ENCODE measurements at places on chromosomes 13 and 19.

GRCh38 chr13:95954266-95954665 lies 98.9 kb downstream of the UGGT2 start:
- no peak for DNase-seq

DNA sequence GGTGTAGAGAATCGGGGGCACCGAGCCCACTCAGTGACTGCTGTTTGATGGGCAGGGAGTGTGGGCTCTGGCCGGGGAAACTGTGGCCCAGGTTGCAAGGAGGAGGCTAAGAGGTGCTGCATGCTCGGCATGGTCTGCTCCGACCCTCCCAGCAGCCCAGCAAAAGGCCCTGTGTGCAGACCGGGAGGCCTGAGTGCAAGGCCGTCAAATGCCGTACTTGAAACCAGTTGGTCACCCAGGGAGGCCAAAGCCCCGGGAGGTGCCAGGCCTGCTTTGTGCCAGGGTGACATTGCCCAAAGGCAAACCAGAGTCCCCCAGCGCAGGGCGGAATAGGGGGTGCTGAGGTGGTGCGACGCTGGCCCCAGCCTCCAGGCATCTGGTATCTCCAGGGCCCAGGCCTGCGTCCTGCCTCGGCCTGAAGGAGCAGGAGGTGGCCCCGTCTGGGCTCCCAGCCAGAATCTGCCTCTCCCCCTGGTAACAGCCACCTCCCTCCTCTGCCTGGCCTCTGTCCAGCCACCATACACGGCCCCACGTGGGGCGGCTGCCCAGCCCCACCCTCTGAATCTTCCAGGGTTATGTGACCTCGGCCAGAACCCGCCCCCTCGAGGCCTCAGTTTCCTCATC lies 4.0 kb downstream of the PIK3R2 start:
- peak; percentile 75 for DNase-seq

DNA sequence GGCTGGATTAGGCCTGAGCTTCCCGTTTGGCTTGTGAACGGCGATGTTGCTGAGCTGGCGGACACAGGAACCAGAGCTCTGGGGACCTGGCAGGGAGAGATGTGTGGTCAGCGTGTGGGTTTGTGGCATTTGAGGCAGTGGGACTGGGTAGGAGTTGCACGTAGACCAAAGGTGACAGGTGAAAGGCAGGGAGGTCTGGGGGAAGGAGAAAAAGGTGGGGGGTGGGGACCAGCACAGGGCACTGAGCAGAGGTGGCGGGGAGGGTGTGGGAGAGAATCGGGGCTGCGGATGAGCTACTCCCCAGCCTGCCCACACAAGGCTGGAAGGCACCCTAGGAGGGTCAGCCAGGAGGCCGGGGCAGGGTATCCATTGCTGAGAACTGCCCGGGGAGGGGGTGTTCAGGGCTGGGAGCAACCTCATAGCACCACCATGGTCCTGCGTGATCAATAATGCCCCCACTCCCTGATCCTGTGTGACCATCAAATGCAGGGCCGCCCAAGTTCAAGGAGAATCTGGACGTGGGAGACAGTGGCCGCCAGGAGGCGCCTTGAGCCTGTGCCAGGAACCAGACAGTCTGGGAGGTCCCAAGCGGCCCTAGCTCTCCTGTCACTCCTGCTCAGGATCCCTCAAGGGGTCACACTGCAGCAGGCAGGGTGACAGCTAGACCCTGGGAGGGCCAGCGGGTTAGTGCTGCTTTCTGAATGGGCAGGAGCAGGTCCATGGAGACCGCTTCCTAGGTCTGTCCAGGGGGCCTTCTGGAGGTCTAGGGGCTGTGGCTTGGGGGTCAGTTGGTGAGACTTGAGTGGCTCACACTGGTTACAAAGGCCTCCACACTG lies 12.8 kb upstream of the SELENOW start:
- DNase-seq: no peak

- peak; percentile 55 for DNase-seq
Observed at GRCh38 chr13:23381866-23382265, 51.6 kb downstream of the SACS start.

DNA sequence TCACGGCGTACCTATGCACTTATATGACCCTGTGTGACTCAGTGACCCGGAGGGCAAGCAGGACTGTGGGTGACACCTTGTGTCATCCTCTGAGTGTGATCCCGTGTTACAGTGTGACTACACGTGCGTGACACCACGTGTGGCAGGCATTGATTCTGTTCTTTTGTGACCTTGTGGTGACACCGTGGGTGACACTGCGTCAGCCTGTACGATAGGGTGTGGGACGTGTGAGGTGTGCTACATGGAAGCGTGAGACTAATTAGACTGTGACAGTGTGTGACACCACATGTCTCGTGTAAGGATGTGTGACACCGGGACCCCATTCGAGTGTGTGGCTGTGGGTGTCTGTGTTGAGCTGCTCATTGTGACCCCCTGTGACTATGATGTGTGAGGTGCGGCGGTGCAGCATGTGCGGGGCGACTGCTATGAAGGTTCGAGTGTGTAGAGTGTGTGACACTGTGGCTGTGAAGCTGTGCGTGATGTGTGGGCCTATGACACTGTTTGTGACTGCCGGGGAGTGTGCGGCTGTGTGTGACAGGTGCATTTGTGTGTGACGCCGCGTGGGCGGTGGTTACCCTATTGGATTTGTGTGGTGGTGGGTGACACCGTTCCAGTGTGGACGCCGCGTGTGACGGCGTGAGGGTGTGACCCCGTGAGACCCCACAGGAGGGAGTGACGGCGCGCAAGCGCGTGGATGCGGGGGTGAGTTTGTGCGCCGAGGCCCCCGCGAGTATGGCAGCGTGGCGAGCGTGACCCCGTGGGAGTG lies 399 bp upstream of the SPTBN4 start:
- peak; percentile 75 for DNase-seq

DNA sequence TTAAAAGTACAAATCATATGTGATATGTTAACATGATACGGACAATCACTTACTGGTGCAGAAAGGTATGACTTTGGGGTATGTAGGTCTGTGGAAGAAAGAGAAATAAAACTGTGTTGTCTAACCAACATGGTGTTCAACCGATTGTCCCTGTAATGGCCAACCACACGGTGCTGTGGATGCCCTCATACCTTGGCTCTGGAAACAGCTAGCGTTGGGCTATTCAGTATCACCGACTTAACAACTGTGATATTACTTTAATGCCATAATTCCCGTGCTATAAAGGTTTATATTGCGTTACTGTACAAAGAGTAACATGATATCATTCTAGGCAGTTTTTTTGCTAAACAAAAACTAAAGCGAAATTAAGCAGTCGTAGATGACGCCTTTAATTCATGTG lies 448.3 kb downstream of the EFNB2 start:
- DNase-seq: no peak

DNA sequence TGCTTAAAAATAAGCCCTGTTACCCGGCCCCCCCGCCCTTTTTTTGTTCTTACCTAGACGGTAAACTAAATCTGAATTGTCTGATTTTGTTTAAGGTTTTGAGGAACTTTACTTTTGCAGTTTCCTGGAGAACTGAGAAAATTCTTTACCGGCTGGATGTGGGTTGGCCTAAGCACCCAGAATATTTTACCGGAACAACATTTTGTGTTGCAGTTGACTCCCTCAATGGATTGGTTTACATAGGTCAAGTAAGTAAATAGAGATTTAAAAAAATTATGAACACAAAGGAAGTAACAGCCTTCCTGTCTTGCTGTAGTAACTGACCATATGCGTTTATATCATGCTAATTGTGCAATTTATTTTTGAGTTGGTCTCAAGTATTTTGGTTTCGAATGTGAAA lies 785 bp downstream of the NHLRC3 start:
- DNase-seq: no peak

- DNase-seq: no peak
Observed at GRCh38 chr13:67146523-67147130, 83.5 kb downstream of the PCDH9 start.

- no peak for DNase-seq
Observed at GRCh38 chr19:18406749-18407148, 9.3 kb upstream of the LRRC25 start.

DNA sequence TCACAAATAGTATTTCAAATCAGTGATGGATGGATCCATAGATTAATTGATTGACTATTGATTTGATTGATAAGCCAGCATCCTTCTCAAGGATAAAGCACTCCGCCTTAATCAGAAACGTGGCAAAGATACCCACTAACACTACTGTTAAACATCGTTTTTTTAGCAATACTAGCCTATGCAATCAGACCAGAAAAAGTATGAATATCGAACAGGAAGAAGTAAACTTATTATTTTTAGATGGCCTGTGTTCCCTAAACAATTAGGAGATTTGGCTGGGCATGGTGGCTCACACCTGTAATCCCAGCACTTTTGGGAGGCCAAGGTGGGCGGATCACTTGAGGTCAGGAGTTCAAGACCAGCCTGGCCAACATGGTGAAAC lies 49.5 kb downstream of the MYH14 start:
- DNase-seq: no peak

GRCh38 chr13:77430377-77430951 lies 103.6 kb upstream of the MYCBP2 start:
- DNase-seq: no peak

DNA sequence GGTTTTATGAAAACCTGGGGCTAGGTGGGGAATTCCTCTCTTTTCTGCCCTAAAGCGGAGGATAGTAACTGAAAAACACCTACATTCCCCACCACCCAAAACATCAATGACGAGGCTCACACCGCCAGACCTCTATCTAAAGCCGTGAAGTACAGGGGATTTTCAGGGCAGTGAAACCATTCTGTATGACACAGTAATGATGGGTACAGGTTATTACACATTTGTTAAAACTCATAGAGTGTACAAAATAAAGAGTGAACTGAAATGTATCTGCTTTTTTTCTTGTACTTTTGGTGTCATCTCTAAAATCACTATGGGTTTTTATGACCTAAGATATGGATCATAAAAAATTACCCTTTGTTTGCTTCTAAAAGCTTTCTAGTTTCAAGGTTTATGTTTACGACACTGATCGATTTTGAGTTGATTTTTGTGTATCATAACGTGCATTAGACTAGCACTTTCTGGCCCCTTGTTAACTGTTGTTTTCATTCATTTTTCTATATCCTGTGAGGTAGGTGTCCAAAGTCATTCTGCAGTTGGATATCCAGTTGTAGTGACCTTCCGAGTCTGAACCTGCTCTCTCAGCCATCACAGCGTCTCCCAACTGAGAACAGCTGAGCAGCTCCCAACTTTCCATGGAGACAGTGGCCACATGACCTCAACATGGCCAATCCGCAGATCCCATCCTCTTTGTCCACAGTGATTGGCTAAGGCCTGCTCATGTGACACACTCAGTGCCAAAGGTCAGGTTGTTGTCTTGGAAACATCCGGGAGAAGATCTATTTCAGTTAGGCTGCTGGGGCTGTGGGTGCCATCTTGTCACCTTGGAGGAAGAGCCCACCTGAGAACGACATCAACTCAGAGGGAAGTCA lies 10.3 kb downstream of the MBD3L2B start:
- DNase-seq: no peak

DNA sequence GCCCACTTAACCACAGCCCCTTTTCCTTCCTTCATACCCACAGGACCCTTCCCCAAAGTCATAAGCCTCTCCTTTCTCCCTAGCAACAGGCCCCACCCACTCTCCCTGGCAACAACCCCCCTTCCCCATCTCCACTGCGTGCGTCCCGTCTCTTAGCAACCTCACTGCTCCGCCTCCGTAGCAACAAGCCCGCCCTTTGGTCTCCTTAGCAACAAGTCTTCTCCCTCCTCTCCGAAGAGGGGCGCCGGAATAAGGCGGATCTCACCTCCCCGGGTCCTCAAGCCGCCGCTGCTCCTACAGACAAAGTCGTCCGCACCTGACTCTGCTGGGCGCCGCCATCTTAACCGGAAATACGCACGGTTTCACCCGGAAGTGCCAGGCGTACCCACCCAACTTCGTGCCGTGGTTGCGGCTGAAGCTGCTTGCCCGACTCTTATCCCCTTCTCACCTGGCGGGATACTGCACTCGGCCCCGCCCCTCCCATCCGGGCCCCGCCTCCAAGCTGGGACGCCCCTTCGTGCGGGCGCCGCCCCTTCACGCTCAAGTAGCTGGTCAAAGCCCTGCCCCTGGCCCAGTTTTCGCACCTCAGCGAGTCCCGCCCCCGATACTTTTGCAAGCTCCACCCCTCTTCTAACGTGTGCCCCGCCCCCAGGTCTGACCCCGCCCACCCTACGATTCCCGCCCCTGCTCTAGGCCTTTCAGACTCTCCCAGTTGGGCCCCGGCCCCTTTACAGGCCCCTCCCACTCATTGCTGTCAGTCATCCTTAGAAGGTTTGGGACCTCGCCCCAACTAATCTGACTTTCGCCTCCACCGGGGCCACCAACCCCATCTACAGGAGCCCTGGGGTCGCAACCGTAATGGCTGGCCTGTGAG lies at the start of gene HSPBP1:
Gene HSPBP1 (minus strand): TSS at position 341 of the 874 bp plus-strand sequence. CDS start 502 bp downstream, outside the sequence.
- DNase-seq: peak; percentile 94

DNA sequence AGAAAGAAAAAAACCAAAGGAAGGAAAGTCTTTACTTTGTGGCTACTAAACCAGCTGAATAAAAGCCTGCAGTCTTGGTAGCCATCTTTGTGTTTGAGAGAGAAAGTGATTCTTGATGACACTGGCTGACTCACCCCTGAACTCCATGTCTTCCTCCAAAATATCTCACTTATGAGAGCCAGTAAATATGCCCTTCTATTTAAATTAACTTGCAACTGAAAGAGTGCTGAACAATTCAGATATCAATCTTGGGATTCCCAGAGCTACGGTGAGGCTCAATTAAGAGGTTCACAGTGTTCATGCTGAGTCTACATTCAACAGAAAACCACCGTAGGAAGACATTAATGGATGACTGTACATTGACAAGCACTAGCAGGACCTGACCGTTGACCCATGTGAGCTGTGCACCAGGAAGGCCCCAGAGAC lies 57.9 kb downstream of the KCTD12 start:
- DNase-seq: no peak

DNA sequence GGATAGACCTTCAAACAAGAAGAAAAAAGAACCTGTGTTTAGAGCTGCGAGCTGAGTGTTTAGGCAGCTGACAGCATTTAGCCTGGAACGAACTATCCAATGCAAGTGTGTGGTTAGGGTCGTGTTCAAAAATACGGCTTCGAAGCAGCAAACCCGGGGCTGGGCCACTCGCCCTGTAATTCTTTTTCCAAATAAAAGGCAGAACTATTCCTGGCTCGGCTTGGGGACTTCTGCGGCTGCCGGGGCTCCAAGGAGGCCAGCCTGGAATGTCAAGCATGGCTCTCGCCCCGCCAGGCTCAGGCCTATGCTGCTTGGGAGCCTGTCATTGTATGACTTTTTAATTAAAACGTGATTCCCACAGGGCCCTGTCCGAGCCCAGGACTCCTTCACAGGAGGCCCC lies 51.7 kb upstream of the KLF2 start:
- DNase-seq: no peak

GRCh38 chr19:51382004-51382403 lies 5.8 kb downstream of the LIM2 start:
- no peak for DNase-seq

- DNase-seq: no peak
Observed at GRCh38 chr13:24233351-24233901, 72.9 kb downstream of the SPATA13 start.

Data from putamen (tissue), 1 donor.